Femur (tissue), 1 donor: ENCODE measurements at places on chromosomes 2 and 18.

GRCh38 chr2:225512876-225513540 lies 113.5 kb downstream of the NYAP2 start:
- DNase-seq, result no peak

GRCh38 chr2:161905389-161906046 lies 168.5 kb downstream of the DPP4 start:
- DNase-seq, result no peak

DNA sequence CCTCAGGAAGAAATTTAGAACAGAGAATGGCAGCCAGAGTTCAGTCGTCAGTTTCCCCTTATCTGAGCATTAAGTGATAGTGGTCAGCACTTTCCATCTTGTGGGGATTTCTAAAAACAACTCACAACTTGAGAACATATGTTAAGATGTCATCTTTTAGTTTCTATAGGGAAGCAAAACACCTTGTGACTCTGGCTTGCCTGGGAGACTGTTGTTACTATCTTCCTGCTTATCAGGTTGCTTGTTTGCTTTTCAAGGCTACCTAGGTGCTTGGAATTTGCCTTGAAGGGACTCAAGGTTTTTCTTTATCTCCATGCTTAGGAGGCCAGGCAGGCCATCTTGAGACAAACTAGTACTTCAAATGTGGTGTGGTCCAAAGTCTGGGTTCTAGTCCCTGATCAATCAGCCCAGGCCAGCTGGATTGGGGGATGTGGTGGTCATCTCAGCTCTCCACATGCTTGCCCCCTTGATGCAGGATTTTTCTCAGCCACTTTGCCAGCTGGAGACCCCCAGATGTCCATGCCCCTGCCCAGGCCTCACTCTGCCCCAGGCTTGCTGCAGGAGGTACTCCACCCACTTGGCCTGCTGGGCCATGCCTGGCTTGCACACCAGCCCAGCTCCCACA lies 125.9 kb downstream of the LYPD1 start:
- DNase-seq, result no peak

DNA sequence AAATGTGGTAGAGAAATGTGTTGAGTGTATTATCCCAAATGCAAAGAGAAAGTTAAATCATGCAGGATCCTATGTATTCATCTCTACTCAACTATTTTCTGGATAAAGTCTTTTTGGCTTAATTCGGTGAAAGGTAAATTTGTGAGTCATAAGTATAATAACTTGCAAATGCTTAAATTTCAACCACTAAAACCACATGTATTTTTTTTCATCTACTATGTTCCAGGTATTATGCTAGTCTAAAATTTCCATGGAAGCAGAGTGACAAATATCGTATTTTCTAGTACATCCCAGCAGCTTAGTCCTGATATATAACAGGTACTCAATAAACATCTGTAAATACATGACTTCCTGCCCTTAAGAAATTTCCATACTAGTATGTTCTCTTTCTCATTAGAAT lies 6.2 kb downstream of the ALS2 start:
- DNase-seq, result no peak

DNA sequence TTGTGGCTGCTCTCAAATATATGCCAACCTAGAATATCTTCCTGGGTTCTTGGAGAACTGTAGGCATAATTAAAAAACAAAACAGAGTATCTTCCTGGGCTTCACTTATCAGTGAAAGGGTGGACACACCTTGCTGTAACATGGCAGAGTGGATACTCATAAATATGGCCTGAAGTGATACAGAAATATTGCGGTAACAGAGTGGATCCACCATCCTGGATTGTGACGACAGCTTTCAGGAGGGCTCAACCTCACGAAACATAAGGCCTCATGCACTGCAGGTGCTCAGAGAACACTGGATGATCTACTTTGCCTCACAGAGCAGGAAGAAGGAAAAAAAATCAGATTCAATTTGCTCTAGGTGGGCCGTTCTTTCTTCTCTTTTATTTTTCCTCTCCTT lies 336.0 kb downstream of the NBAS start:
- no peak for DNase-seq

DNA sequence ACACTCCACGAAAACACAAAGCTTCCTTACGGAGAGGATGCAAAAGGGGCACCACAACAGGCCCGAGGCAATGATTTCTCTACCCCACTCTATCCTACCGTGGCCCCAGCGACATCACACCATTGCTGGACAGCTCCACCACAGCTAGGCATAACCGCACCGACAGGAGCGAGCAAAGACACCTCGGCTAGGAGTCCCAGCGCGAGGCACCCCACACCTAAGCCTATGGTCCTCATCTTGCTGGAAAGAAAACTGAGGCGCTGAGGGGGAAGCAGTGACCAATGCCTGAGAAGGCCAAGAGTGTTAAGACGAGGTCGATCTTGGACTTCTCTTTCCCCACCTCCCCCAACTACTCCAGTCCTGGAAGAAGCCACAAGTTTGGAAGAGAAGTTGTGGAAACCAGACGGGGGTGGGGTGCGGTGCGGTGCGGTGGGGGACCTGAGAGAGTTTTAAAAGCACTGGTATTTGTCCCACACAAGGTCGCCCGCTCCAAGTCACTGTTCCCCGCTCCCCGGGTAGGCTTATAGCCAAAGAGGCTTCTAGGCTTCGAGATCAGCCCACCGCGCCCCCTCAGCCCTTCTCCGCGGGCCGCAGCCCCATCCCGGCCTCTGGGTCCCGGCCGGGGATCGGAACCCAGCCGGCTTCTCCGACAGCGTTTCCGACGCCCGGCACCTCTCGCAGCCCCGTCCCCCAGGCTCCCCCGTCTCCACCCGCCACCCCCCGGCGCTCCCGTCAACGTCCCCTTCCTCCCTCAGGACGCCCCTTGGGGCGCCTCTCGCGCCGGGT lies 766 bp downstream of the PDE6D start:
- peak; percentile 32 for DNase-seq

GRCh38 chr18:44729631-44730101 lies 49.0 kb downstream of the SETBP1 start:
- no peak for DNase-seq

- no peak for DNase-seq
Measured at GRCh38 chr18:31500051-31500688, 2.2 kb downstream of the DSG2 start.

- DNase-seq, result no peak
Measured at GRCh38 chr18:9835113-9835755, 50.5 kb upstream of the TXNDC2 start.
